ENCODE measurements at places on chromosomes 11 and 22.

DNA sequence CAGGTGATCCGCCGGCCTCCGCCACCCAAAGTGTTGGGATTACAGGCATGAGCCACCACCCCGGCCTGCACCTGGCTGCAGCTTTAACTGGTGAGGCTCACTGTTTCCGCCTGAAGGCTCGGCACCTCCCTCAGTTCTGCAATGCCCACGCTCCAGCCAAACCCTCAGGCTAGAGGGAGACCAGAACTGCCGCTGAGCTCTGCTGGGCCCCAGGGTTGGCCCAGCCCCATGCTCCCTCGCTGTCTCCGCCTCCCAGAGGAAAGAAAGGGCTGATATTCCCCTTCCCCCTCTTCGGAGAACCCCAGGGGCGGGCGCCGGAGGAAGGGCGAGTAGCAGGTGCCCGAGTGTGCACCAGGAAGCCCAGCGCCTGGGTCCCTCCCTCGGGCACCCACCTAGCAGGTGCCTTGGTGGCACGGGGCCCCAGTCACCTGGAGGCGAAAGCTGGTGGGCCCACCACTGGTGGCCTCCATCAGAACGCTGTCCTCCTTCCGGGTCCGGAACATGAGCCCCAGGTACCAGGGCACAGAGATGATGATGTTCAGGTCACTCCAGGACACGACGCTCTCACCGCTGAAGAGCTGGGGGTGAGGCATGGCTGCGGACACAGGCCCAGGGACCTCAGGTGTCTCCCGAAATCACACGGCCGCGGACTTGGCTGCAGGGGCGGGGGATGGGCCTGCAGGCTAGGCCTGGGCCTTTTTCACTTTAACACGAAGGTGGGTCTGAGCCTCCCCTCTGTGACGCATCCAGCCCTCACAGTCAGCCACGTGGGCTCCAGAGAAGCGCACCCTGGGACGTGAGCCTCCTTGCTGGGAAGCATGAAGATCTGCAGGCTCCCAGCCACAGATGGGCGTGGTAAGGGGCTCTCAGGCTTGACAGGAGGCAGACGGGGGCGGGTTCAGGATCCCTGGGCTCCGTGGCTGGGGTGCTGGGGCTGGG, 73.3 kb downstream of the TRMU start:
- no peak for DNase-seq
- no peaks in the 10 kb centered on the region for H3K4me1 ChIP-seq
- no peak overlapping the region for H3K4me3 ChIP-seq
- H3K27me3 ChIP-seq, result no peaks in the 10 kb centered on the region
- no peak overlapping the region for H3K27ac ChIP-seq

DNA sequence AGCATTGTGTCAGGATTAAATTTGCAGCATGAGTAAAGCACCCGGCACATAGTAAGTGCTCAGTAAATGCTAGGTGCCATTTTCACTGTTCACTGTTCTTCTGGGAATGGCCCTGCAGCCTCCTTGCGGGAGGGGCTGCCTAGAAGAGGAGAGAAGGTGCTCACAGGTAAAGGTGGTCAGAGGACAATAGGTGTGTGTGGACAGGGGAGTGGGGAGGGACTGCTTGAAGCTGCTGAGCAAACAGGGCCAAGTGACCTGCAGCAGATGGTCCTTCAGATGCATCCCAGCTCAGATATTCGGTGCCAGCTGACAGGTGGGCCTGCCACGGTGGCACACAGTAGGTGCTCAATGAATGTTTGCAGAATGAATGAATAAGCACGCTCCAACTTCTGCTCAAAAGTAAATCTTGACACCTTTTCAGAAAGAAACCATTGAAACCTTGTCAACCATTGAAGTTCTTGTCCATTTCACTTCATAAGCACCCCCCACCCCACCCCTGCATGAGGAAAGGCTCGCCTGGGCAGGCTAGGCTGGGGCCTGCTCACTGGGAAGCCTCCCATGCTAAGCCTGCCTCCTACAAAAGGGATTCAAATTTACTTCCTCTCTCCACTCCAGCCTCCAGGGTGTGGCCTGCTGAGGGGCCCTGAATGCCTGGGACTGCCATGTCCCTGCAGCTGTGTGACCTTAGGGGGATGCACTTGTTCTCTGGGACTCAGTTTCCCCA, 1.6 kb downstream of the KIAA0930 start:
- H3K36me3 ChIP-seq, result peaks cover 11% of the 10 kb centered on the region
- peak overlapping the region; percentile 73 for H3K4me3 ChIP-seq
- peaks cover 47% of the 10 kb centered on the region for H3K4me1 ChIP-seq
- no peak overlapping the region for H3K27ac ChIP-seq
- peak; percentile 46 for DNase-seq

DNA sequence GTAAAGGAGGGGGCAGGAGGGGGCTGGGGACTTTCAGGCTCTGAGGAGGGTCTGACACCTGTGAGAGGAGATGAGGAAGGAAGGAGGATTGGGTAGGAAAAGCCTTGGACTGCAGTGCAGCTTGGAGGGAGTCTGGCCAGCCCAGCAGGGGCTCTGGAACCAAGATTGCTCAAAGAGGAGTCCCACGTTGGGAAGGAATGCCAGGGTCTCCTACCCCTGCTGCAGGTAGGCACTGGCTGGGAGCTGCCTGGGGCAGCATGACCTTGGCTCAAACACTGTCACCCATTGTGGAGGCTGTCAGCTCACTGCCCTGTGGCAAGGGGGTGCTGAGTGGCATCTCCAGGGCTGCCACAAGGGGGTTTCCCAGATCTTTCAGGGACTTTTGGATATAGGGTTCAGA, 94.5 kb downstream of the RPS6KA4 start:
- no peaks in the 10 kb centered on the region for H3K36me3 ChIP-seq
- DNase-seq, result no peak
- H3K4me1 ChIP-seq, result peaks cover 15% of the 10 kb centered on the region
- H3K27ac ChIP-seq, result no peak overlapping the region

DNA sequence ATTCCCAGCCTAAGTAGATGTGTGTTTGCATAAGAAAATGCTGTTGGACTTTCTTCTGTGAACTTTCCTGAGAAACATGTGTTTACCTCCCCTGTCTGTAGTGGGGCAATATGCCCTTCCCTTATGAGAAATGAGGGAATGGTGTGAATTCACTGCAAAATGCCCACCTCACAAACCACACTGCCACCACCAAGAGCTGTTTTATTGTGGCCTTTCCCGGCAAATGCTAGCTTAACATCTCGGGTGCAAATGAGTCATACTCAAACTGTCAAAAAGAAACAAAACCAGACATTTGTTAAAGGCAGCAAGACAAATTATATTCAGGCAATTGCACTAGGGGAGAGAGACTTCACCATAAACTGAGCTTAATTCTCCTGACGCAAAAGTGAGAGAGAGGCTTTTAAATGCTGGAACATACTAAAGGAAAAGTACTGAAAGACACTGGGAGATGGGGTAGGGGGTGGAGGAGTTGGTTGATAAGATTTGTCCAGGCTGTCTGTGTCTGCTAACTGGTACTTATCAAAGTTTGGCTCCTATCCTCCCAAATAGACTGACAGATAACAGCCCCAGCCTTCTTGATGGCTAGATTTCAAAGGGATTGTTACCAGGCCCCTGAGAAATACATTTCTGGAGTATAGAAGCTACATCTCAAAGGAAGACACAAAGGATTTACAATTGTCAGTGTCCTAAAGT, 70.9 kb upstream of the OR5AK2 start:
- no peak for DNase-seq
- no peak overlapping the region for H3K4me3 ChIP-seq
- H3K4me1 ChIP-seq, result no peaks in the 10 kb centered on the region
- no peaks in the 10 kb centered on the region for H3K36me3 ChIP-seq
- H3K27me3 ChIP-seq, result no peaks in the 10 kb centered on the region
- no peak overlapping the region for H3K27ac ChIP-seq

- peaks cover 51% of the 10 kb centered on the region for H3K36me3 ChIP-seq
- H3K27me3 ChIP-seq, result no peaks in the 10 kb centered on the region
- H3K27ac ChIP-seq, result no peak overlapping the region
- DNase-seq, result no peak
Measured at GRCh38 chr11:93817426-93818348, 32.7 kb downstream of the VSTM5 start.
